ENCODE measurements at places on chromosomes 5 and 9.

GRCh38 chr9:113580041-113580953, 116.8 kb downstream of the RGS3 start:
- DNase-seq = no peak

GRCh38 chr5:151677776-151678545, 8.8 kb downstream of the SPARC start:
- no peak for DNase-seq

DNA sequence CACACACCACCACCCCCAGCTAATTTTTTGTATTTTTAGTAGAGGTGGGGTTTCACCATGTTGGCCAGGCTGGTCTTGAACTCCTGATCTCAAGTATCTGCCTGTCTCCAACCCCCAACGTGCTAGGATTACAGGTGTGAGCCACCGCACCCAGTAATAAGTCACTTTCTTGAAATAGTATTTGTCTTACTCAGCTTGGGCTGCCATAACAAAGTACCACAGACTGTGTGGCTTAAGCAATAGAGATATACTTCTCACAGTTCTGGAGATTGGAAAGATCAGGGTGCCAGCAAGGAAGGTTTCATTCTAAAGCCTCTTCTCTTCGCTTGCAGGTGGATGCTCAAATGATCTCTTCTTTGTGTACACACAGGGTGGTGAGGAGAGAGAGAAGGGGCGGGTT, 99.8 kb downstream of the ARRDC3 start:
- DNase-seq = no peak

- no peak for DNase-seq
Measured at GRCh38 chr5:158780656-158781237, 319.0 kb downstream of the EBF1 start.

- DNase-seq = no peak
Measured at GRCh38 chr9:114459464-114459863, 45.8 kb downstream of the WHRN start.

GRCh38 chr5:125489146-125489545, 742.7 kb upstream of the ZNF608 start:
- DNase-seq = no peak

GRCh38 chr9:88538311-88539085, 3.5 kb downstream of the NXNL2 start:
- no peak for DNase-seq

- no peak for DNase-seq
Measured at GRCh38 chr9:123488722-123489321, 132.8 kb downstream of the CRB2 start.

- DNase-seq = no peak
Measured at GRCh38 chr5:10246761-10247160, 2.9 kb downstream of the ATPSCKMT start.

DNA sequence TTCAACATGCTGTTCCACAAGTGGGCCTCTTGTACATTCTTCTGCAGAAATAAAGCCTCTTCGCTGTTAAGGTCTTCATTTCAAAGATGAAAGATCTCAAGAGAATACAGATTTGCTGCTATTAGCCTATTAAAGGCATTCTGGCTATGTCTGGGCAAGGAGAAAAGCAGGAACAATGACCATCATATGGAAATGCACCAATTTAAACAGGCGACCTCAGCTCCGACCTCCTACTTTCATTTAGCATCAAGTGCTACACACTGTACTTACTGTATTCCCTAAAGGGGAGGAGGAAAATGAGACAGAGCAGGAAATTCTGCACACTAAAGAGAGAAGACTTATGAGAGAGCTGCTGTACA, 64.8 kb downstream of the HABP4 start:
- no peak for DNase-seq

GRCh38 chr5:153099328-153099727, 391.1 kb upstream of the GRIA1 start:
- peak; percentile 19 for DNase-seq

GRCh38 chr9:132214027-132214622, 52.3 kb downstream of the NTNG2 start:
- DNase-seq = peak; percentile 85

GRCh38 chr5:52895075-52895474, 94.1 kb upstream of the ITGA2 start:
- DNase-seq = no peak

DNA sequence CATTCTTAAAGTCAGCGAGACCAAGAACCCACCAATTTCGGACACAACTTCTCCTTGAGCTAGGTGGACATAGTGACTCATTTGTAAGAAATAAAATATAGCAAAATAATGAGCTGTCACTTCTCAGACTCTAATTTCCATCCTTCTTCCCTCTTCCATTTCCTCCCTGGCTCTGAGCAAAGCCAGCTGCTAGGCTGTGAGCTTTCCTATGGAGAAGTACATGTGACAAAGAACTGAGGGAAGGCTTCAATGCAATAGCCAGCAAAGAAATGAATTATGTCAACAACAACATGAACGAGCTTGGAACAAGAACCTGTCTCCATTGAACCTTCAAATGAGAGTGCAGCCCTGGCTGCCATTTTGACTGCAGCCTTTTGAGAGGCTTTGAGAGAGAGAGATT, 25.9 kb upstream of the SELENOP start:
- DNase-seq = no peak

- DNase-seq = no peak
Measured at GRCh38 chr9:34369636-34370035, 7.1 kb downstream of the MYORG start.

GRCh38 chr5:2219149-2219776, 336.5 kb upstream of the IRX4 start:
- DNase-seq = no peak

DNA sequence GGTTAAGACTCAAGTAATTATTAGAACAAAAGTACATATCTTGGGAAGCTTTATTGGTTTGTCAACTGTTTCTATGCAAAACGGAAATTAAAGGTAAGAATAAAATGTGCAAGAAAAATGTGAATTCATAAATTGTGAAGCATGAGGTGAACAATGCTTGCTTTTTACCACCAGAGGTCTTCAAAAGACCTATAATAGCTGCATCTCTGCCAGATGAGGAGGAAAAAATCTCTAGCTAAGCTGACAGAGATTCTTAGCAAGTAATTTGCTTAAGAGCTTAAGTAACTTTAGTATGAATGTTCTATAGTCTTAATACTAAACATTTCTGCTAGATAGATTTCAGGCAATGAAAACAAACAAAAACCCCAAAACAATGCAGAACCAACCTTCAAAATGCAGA, 54.1 kb downstream of the MRPS30 start:
- no peak for DNase-seq

Measured in iPS-NIHi11 (cell line).